Suppressor macrophage (primary cell): ENCODE measurements at places on chromosomes 3 and 15.

GRCh38 chr3:4533489-4534443 is 40.6 kb downstream of the ITPR1 start:
- peak; percentile 77 for DNase-seq

- no peak for DNase-seq
These were observed 10.9 kb downstream of the SEMA3F start for GRCh38 chr3:50165910-50166538.

- DNase-seq: no peak
These were observed 73.9 kb downstream of the TRIM69 start for GRCh38 chr15:44810237-44810636.

- DNase-seq: no peak
These were observed 68.9 kb upstream of the PCSK6 start for GRCh38 chr15:101558221-101558941.

DNA sequence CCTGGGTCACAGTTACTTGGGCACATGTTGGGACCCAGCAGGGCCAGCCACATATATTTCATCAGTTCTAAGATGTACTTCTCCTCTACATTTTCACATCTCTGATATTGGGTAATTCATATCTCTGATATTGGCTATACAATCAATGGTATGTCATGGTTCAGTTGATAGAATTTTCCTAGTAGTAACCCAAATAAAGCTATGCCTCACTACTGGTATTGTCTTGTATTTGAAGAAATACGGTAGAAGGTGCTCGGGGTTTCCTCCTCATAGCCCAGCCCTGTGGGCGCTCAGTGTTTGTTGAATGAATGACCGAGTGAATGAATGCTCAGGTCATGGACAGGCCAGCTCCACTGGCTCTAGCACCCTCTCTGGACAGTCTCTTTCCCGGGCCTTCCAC is 94.1 kb downstream of the RAB11A start:
- no peak for DNase-seq

DNA sequence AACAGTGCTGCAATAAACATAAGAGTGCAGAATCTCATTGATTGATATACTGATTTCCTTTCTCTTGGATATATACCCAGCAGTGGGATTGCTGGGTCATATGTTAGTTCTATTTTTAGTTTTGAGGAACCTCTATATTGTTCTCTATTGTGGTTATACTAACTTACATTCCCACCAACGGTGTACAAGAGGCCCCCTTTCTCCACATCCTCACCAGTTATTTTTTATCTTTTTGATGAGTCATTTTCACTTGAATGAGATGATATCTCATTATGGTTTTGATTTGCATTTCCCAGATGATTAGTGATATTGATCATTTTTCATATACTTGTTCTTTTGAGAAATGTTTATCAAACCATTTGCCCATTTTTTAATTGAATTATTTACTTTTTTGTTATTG is 12.4 kb upstream of the IREB2 start:
- DNase-seq: peak; percentile 50

- peak; percentile 95 for DNase-seq
These were observed 122.4 kb downstream of the RAP2B start for GRCh38 chr3:153284282-153284938.

- DNase-seq: no peak
These were observed 163.7 kb downstream of the PGPEP1L start for GRCh38 chr15:98843844-98844243.

GRCh38 chr3:18066899-18067582 is 324.6 kb upstream of the TBC1D5 start:
- DNase-seq: no peak

- no peak for DNase-seq
These were observed 41.0 kb upstream of the SLC41A3 start for GRCh38 chr3:126124896-126125295.

GRCh38 chr15:56353119-56353518 is 12.1 kb upstream of the TEX9 start:
- peak; percentile 36 for DNase-seq

DNA sequence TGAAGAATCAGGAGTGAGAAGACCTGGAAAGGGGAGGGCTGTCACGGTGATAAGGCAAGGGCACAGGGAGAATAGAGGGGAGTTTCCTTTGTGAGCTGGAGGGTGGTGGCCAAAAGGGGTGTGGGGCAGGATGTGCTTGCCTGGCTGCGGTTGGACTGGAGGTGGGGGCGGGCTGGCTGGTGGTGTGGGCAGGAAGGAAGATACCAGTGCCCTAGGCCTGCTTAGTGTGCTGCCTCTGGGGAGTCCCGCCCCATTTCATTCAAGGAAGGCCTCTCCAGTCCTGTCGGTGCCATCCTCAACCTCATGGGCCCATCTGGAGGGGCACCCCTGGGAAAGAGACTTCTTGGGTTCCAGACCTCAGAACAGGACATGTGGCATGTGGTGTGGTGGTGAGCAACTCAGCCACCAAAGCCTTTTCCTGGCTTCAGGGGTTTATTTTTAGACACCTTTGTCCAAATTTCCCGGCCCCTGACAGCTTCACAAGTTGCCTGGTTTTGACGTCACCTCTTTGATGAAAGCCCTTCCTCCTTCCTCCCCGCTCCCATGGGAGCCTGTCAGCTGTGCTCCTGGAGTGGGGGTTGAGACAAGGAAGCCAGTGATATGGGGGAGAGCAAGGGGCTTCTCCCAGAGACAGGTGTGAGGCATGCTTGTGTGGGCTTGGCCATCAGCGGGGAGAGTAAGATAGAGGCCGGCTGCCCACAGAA is 15.6 kb downstream of the TEX264 start:
- peak; percentile 71 for DNase-seq

GRCh38 chr3:41681479-41681878 is 280.4 kb downstream of the ULK4 start:
- no peak for DNase-seq

DNA sequence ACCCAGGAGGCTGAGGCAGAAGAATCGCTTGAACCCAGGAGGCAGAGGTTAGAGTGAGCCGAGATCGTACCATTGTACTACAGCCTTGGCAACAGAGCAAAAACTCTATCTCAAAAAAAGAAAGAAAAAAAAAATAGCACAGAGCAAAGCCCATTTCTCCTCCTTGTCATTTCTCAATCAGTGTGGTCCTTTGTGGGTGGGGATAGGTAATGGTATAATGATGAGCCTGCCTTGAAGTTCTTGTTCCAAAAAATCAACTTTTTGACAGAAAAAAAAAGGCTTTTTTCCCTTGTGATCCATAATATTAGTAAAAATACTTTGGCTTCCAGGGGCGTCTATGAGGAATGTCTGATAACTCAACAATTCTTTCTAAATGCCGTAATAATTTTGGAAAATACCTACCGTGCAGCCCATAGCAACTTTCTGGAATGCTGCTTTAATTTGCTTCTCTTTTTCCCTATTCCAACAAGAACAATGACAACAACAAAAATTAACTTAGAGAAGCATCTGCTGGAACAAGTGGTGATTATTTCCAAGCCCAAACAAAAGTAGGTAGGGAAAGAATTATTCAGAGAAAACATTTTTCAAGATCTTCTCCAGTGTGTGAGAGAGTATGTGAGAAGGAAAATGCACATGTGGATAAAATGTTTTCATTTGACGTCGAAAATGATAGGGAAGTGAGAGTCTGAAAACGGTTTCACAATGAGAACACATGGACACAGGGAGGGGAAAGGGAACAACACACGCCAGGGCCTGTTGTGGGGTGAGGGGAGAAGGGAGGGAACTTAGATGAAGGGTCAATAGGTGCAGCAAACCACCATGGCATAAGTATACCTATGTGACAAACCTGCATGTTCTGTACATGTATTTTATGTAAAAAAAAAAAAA is 337.8 kb downstream of the RBMS3 start:
- DNase-seq: peak; percentile 68

GRCh38 chr3:16330351-16330750 is 65.3 kb downstream of the OXNAD1 start:
- DNase-seq: no peak

DNA sequence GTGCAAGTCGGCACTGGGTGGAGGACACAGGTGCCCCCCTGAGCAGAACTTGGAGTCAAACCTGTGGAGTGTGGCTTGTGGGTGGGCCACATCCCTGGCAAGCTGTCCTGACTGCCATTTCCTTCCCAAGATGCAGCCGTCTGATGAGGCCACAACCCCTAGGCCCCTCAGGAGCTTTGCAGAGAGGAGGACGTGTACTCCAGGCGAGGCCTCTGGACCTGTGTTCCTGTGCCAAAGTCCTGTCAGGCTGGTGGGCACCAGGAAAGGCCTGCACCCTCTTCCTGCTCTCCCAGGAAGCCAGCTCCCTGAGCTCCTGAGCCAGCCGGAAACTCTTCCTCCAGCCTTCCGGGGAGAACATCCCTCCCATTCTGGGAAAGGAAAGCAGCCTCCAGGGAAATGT is 48.5 kb downstream of the CMTM6 start:
- no peak for DNase-seq

GRCh38 chr15:75644376-75644775 is 3.3 kb upstream of the SNX33 start:
- DNase-seq: no peak

DNA sequence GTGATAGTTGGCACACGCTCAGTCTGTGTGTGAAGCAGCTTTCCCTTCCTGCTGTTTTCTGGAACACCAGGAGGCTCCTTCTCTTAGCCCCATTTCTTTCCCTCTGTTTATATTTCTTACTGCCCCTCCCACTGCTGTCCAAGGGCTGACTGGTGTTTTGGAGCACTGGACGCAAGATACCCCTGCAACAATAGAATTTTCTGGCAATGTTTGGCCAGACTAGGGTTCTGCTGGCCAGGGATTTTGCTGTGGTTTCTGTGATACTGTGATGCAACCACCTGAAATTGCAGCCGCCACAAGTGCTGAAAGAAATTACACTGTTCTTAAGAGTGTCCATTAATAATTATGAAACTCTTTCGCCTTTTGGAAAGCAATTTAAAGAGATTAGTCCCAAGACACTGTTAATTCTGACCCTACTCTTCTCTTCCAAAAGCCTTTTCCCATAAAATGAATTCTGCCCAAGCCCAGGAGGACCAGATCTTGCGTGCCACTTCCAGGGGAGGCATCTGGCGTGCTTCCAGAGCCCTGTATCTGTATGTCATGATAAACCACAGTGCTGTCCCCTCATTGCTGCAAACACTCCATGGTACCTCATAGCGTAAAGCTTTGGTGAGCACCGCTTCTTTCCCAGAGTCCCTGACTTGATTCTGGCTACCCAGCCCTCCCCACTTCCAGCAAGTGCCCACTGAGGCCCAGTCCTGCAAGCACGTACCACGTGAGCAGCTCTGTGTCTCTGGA is 159.4 kb upstream of the CHRM5 start:
- no peak for DNase-seq

GRCh38 chr3:33054100-33055092 is 42.5 kb downstream of the GLB1 start:
- DNase-seq: peak; percentile 32

GRCh38 chr3:17840126-17840525 is 97.7 kb upstream of the TBC1D5 start:
- DNase-seq: no peak

DNA sequence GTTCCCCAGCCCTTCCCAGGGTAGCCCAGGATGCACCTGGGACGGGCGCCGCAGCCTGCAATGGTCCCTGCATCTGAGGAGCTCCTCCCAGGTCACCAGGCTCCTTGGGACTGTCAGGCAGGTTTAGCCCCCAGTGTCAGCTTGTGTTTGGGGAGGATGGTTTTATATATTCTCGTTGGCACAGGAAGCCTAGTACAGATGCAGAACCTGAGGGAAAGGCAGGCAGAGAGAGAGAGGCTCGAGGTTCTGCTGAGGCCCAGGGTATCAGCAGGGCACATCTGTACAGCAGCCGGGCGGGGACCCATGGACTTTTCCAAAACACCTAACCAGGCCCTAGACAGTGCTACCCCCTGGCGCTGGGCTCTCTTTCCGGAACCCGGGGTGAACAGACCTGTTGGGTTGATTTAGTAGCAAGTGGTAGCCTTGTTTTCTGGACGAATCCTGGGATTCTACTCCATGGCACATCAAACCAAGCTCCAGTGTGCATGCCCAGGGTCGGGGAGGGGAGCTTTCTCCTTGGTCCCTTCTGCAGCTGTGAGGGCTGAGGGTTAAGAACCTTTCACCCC is 8.6 kb downstream of the PAK6 start:
- no peak for DNase-seq

DNA sequence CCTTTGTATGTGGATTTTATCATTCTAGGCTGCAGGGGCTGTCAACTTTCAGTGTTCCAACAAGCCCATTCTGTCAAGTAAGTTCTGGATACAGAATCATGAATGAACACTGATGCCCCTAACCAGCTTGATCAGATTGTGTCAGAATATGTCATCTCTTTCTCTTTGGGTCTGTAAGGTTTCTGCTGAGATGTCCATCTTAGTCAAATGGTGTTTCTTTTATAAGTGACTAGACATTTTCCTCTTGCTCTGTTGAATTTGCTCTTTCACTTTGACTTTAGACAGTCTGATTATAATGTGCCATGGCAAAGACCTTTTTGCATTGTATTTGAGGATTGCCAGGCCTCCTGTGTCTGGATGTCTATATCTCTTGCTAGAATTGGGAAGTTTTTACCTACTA is 660.9 kb upstream of the CBLB start:
- DNase-seq: no peak

- DNase-seq: no peak
These were observed 44.2 kb downstream of the GRK7 start for GRCh38 chr3:141807277-141808033.

DNA sequence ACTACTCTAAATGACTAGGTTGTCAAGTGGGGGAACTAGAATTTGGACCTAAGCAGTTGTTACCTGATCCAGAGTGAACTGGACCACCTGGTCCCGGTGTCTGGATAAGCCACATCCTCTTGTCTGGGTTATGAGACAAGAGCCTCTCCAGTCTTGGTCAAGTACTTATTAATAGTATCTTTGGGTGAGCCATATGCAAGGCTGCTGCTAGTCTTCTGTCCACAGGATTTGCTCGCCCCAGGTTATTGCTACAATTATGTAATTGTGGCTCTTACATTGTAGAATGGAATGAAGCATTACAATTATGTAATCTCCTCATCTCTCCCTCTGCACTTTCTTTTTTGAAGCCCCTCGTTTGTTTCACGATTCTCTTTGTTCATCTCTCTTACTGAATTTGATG is 24.0 kb upstream of the AGBL1 start:
- DNase-seq: no peak

DNA sequence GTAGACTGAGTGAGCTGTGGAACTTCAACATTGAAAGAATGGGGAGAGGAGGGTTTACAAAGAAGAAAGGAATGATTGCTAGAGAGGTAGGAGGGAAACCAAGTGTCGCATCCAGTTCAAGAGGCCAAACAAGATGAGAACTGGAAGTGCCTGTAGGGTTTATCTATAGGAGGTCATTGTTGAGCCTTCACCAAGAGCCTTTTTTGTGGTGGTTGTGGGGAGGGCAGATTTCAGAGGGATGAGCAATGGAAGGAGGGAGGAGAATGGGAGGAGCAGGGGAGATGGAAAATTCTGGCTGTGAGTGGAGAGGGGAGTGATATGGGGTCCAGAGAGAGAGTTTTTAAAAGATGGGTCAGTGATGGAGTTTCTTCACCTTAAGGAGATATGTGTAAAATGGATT is 8.5 kb downstream of the PDIA5 start:
- DNase-seq: no peak
